Effector CD4-positive, alpha-beta T cell (primary cell): ENCODE measurements at places on chromosomes 6 and 20.

DNA sequence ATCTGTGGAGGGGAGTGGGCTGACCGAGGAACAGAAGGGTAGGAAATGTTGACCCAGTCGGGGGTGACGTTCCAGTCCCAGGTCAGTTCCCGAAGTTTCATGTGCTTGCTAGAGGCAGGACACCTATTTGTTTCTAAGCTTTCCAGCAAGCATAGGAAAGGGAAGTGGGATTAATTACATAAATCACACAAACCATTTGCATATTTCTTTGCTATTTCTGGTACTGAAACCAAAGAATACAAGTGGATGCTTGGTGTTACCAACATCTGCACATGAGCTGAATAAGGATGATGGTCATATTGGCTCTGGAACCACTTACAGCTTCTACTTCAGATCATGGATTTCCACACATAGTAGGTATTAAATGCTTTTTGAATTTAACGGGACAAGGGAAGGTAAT is 546.5 kb downstream of the PRKN start:
- DNase-seq: no peak

DNA sequence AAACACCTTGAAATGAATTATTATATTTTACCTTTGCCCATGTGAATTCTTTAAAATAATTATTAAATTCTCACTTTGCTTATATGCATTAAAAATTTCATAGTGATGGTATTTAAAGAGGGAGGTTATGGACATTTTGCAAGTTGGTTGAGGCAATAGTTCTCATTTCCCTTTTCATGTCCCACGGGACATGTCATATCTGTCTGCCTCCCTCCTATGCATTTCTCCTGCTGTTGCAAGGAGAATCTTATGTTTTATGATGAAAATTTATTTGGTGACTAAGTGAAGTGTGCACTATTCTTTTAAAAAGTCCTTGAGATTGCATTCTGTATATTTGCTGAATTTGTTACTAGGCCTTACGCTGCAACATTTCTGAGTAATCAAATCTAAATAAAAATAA is 67.2 kb downstream of the UTRN start:
- no peak for DNase-seq

GRCh38 chr6:84061174-84061573 is 27.6 kb downstream of the MRAP2 start:
- no peak for DNase-seq

DNA sequence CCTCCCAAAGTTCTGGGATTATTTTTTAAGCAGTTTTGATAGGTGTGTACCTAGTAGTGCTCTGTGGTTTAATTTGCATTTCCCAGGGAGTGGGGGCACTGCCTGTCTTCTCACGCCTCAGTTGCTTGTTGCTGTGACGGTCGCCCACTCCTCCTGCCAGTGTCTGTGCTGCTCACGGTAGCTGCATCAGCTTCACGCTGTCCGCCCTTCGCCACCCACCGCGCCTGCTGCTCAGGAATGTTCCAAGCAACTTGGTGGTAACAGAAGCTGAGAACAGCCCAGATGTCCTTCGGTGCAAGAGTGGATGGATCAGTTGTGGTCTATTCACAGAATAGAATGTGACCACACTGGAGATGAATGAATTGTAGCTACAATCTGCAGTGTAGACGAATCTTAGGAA is 22.9 kb downstream of the DNAJC5 start:
- no peak for DNase-seq

DNA sequence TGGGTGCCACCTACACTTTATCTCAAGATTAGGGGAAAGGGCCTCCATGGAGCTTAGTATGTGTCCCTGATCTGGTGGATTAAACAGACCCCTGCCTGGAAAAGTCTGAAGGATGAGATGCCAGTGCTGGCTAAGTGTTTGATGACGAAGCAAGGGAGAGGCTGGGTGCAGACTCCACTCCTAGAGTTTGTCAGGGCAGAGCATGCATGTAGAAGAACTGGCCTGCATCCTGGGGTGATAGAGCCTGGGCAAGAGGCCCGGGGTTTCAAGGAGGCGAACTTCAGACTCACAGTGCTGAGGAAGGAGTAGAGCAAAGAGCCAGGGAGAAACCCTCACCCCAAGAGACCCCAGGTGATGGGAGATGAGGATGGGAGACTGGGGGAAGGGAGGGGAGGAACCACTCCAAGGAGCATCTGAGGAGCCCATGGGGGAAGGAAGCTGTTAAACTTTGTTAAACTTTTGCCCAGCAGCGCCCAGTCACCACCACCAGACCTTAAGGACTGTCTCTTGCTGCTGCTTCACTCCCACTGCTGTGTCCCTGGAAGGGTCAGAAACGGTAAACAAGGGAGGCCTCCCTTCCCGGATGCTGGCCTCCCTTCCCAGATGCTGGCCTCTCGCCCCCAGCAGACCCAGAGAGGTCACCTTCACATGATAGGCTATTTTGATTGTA is 61.6 kb downstream of the RPRD1B start:
- DNase-seq: no peak

GRCh38 chr6:131998255-131998982 is 47.2 kb upstream of the CCN2 start:
- DNase-seq: no peak

DNA sequence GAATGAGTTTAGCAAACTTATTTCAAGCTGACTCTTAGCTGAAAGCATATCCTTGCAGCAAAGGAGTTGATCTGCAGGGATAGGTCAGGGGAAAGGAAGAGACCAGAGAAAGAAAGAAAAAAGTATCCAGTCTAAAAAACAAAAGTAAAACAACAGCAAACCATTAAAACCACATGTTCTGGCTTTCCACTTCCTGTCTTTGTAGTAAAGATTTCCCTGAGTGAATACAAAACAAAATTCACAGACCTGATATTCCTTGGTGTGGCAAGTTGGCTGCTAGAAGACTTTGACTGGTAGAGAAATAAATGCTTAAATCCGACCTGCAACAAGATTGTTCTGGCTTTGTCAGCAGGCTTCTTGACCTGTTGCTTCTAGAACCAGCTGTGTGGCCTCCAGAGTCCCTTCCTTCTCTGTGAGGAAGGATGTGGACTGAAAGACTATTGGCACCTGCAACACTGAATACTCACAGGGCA is 23.4 kb upstream of the MCM3 start:
- DNase-seq: no peak

DNA sequence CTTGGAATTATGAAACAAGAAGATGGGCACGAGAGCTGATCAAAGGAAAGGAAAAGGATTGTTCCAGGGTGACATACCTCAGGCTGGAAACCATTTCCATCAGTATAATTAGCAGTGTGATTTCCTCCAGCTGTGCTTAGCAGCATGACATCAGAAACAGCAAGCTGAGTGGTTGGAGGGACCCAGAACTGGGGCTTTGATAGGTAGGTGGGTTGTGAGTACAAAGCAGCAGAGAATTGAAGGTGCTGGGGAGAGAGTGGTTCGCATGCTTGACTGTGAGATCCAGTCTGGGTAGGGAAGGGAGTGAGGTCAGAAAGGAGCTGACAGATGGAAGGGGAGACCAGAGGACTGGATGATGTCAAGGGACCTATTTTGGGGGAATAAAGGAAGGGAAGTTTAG is 90.4 kb downstream of the CD164 start:
- DNase-seq: no peak

DNA sequence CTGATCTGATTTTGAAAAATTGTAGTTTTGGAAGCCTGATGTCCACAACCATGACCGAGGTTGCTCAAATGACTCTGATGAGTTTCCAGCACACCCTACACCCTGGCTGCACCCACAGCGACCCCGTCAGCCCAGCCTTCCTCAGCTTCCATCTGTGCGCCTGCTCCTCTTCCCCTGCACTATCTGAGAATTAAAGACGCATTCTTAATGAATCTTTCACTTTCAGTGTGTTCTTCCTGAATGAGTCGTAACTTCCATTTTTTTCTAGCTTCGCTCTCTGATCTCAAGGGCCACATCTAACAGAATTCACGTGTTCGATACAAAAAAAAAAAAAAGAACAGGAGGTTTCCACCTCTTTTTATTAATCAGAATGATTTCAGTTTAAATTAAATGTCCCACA is 21.3 kb upstream of the RREB1 start:
- no peak for DNase-seq

- no peak for DNase-seq
Observed at GRCh38 chr6:36735110-36736071, 37.8 kb downstream of the RAB44 start.

DNA sequence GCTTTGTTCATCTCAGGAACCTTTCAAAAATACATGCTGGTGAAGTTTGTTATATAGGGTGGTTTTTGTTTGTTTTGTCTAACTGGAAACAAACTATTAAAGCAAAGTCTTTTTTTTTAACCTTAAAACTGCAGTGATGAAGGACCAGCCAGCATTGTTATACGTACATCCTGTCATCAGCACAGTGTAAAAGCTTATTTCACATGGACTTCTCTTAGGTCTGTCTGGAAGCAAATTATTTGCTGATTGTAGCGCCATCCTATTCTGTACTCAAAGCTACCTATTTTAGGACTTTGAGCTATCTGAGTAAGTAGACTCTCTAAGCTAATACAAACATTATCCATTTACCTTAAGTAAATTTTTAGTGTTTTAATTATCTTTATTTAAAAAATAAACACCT is 61.7 kb downstream of the SNX9 start:
- DNase-seq: no peak

DNA sequence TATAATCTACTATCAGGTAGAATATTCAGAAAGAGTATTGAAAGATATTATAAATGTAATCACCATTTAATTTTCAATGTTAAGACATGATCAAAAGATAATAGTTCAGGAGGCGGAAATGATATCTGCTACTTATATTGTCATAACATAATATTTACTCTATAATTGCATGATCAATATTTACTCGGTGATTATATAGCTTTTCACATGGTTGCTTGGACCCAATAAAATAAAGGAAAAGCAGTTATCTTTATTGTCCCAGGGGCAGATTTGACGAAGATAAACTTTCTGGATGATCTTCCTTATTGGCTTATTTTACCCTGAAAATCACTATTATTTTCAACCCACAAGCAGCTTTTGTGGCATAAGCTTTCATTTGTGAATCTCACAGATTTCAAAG is 350.4 kb downstream of the HACE1 start:
- no peak for DNase-seq

- no peak for DNase-seq
Observed at GRCh38 chr6:5412663-5413062, 151.3 kb downstream of the FARS2 start.

- DNase-seq: no peak
Observed at GRCh38 chr6:49782293-49782692, 4.8 kb downstream of the PGK2 start.

- no peak for DNase-seq
Observed at GRCh38 chr6:33272275-33273128, 627 bp downstream of the RPS18 start.

DNA sequence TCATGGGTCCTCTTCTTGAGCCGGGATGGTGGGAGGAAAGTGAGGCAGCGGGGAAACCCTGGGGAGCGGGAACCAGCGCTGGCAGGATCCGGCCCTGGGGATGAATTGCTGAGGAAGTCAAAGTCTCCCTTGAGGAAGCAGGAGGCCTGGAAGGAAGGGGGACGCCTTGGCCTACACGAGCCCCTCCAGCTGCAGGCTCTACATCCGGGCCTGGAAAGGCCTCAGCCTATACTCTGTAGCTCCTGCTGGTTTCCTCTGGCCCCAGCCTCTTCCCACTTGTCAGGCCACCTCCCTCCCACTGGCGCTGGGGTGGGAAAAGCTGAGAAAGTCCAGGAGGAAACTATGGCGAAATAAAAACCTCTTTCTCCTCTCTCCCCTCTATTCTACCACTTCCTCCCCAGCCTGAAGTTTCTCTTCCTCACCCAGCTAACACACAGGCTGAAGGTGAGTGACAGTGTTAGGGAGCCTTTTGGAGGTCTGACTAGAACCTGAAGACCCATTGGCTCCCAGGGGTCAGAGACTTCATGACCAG is 14.9 kb downstream of the TREML2 start:
- DNase-seq: no peak

DNA sequence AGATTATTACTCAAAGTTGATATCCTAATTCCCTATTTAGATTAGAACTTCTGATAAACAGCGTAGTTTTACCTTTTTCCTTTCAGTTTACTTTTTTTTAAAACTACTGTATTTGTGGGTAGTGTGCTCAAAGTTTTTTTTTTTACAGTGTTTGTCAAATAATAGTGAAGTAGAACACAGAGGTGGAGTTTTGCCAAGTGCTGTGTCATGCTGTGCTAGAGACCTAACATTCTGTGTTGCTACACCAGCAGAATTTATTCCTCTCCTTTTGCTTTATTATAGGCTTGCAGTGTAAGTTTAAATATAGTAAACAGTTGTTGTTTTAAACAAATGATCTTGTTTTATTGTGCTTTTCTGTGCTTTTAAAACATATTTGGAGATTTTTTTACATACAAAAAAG is 125.4 kb downstream of the HIVEP1 start:
- DNase-seq: no peak

GRCh38 chr6:122416825-122417224 is 17.4 kb downstream of the HSF2 start:
- no peak for DNase-seq

GRCh38 chr6:142940487-142940886 is 4.5 kb downstream of the HIVEP2 start:
- DNase-seq: no peak

DNA sequence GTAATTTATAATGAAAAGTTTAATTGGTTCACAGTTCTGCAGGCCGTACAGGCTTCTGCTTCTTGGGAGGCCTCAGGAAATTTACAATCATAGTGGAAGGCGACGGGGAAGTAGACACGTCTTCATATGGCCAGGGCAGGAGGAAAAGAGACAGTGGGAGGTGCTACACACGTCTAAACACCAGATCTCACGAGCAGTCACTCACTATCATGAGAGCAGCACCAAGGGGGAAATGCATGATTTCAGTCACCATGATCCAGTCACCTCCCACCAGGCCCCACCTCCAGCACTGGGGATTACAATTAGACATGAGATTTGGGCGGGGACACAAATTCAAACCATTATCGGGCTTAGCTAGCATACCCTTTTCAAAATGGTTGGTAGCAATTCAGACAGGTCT is 41.2 kb downstream of the EIF2S2 start:
- no peak for DNase-seq

- DNase-seq: no peak
Observed at GRCh38 chr6:158717341-158718330, 67.8 kb downstream of the SYTL3 start.

GRCh38 chr6:55443238-55444134 is 116.2 kb downstream of the GFRAL start:
- no peak for DNase-seq

DNA sequence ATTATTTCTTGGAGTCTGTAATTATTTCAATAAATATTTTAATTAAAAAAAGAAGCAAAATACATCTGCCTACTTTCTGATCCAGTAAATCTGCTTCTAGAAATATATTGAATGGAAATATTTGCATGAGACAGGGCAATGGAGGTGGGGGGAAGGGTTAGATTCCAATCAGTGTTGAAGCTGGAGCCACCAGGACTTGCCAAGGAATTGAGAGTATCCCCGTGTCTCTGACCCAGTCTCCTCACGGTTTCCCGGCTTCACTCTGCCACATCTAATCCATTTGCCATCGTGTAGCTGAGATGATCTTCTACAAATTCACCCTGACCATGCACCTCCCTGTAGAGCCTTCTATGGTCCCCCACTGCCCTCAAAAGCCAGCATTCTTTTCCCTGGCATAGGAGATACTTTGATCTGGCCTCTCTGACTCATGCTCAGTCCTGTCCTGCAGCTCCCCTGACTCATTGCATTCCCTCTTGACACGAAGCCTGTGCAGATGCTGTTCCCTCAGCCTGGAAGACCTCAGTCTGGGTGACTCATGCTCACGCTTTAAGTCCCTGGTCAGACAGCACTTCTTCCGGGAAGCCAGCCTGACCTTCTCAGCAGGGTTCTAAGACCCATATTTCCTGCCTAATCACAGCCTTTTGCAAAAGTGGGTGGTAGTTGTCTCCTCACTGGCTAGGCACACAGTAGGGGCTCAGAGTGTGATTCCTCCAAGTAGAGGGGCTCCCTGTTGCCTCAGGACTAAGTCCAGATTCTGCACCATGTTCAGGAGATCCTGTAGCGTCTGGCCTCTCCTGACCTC is 23.0 kb upstream of the FKBP1A start:
- DNase-seq: no peak
